ENCODE measurements at places on chromosomes 4 and X. TPM values are rescaled to one million over a fixed set of nuclear protein-coding genes. Genes with fewer than 3 reads are reported as not detected.

DNA sequence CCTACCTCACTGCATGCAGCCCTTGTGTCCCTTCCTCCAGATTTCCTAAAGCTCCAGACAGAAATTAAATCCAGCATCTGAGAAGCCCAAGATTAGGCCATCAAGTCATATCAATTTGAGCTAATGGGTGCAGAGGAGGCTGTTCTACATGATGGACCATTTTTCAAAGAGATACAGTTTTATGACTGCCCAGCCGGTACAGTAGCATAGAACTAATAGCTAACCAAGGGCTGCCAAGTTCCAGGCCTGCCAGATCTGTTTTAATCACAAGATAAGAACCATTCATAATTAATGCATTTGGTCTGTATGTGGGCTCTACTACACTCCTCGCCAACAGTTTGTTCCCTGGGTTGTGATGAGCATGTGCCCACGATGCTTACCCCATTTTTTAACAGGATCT lies 73.9 kb upstream of the PLAC1 start:
- DNase-seq = no peak

DNA sequence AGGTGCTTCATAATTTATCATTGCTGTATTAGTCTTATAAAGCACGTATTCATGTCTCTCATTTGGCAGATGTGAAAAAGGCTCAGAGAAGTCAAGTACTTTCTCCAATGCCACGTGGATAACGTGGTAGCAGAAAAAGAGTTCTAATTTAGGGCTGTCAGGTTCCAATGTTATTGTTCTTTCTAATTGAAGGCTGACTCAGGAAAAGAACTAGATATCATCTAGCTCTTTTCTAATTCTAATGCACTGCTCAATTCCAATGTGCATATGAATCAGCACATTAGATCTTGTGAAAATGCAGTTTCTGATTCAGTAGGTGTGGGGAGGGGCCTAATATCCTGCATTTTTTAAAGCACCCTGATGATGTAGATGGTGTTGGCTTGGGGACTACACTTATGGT lies 22.8 kb downstream of the AGA start:
- no peak for DNase-seq

Gene AFAP1
- 21.0 TPM for total RNA-seq

DNA sequence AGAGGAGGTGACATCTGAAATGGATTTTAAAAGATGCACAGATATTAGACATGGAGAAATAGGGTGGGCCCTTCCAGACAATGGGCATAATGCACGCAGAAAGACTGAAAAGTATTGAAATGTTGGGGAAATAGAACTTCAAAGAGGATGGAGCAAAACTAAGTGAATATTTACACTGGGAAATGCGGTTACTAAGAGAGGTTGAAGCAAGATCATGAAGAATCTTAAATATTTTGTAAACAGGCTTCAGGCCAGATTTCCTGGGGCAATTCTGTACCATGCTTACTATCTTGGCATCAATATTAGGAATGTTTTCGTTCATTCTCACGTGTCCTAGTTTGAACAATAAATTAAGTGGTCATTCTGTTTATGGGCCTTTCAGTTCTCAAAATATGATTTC lies 216.3 kb downstream of the ADAMTS3 start:
- DNase-seq = no peak

DNA sequence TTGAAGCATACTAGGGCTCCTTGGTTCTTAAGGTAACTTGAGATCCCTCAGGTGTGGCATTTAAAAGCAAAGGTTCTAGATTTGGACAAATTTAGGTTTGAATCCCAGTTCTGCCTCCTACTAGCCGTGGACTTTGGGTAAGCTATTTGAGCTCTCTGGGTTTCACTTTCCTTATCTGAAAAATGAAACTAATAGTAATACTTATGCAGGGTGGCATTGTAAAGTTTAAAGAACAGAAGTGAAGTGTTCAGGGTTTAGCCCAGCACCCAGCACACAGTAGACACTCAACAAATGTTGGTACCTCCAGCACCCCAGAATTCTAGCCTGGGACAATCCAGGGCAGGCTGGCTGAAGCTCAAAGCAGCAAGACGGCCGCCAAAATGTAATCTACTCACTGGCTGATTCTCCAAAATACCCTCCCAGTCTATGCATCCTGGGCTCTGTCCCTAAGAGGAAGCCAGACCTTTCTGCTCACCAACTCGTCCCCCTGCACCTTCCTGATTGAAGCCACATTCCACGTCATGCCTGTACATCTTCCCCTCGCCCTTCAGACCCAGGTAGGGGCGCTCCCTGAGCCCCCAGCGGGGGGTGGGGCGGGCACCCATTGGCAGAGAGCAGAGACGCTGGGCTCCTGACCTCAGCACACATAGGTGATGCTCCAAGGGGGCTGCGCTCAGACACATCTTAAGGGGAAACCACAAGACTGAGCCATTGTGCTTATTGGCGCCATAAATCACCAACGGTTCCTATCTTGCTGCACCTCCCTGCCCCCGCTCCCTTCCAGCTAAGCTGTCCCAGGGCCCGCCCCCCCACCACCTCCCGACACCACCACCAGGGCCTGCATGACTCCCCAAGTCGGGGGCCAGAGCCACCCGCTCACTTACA lies 160.6 kb downstream of the BCOR start:
- DNase-seq = no peak

- DNase-seq = no peak
Measured at GRCh38 chr4:59314637-59315036, 1885.5 kb upstream of the ADGRL3 start.

DNA sequence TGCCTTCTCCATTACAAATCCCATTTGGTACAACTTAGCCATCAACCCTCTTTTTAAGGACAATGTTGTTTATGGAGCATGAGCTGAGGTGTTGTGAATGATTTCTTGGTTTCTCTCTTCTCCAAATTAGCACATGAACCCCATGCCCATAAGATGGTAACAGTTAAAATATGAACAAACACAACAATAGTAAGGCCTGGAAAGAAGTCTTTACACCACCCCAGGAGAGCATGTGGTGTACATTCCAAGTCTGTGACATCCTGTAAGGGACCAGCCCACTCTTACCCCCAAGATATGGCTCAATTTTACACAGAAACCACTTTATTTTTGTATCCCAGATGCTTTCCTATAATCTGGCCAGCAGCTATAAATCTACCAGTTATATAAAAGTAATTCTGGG lies 226.1 kb downstream of the COX18 start:
- DNase-seq = no peak

Gene TBX22
- not detected for total RNA-seq

DNA sequence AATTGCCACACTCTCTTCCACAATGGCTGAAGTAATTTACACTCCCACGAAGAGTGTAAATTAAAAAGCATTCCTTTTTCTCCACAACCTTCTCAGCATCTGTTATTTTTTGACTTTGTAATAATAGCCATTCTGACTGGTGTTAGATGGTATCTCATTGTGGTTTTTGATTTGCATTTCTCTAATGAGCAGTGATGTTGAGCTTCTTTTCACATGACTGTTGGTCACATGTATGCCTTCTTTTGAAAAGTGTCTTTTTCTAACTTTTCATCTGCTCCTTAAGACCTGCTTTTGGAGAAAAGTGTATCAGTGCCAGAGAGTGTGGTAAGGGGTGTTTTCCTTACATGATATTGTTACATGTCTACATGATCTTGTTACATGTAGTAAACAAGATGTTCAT lies 25.7 kb downstream of the GUCY1A1 start:
- DNase-seq = no peak

GRCh38 chrX:118579417-118579816 lies 83.8 kb downstream of the DOCK11 start:
- no peak for DNase-seq

GRCh38 chr4:45453258-45453853 lies 670.5 kb downstream of the GABRG1 start:
- DNase-seq = no peak

DNA sequence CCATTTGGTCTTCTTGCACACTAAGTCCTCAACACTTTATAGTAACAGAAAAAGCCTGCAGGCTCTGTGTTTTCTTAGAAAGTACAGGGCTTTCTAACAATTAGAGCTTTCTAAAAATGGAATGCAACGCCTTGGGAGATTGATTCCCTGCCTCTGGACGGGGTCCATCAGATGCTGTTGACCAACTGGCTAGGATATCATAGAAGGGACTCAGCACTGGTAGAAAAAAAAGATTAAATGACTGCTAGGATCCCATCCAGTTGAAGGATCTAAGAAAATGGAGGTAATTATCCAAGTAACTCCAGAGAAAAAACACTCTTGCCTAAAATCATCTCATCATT lies 39.5 kb downstream of the USP46 start:
- no peak for DNase-seq

Gene UNC5C
- 5.1 TPM for total RNA-seq

Gene LRRC66
- total RNA-seq = 0.21 TPM

DNA sequence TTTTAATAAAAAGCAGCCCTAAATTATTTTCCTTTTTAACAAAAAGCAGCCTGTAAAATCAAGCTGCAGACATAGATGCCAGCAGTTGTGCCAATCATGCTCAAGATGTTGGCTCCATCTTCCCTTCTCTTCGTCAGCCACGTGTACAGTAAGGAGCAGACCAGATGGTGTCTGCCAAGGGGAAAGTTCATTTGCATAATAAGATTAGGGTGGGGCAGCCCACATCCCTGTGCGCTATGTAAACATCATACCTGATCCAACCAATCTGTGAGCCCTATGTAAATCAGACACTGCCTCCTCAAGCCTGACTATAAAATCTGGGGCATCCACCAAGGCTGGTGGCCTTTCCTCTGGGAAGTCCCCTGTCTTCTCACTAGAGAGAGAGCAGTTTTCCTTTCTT lies 23.1 kb upstream of the C1GALT1C1 start:
- DNase-seq = no peak

Gene GDI1
- total RNA-seq = 111 TPM

DNA sequence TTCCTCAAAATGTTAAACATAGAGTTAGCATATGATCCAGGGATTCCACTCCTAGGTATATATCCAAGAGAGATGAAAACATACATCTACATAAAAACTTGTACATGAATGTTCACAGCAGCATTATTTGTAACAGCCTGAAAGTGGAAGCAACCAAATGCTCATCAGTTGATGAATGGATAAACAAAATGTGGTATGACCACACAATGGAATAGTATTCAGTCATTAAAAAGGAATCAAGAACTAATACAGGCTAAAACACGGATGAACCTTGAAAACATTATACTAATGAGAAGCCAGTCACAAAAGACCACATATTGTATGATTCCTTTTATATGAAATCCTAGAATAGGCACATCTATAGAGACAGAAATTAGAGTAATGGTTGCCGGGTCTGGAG lies 42.7 kb upstream of the IQSEC2 start:
- DNase-seq = no peak

Gene IQCM
- total RNA-seq = not detected

Gene NALF2
- 0.12 TPM for total RNA-seq

Gene SMIM31
- total RNA-seq = 0.83 TPM

Gene MAOA
- total RNA-seq = 159 TPM

Gene FMR1NB
- total RNA-seq = not detected

DNA sequence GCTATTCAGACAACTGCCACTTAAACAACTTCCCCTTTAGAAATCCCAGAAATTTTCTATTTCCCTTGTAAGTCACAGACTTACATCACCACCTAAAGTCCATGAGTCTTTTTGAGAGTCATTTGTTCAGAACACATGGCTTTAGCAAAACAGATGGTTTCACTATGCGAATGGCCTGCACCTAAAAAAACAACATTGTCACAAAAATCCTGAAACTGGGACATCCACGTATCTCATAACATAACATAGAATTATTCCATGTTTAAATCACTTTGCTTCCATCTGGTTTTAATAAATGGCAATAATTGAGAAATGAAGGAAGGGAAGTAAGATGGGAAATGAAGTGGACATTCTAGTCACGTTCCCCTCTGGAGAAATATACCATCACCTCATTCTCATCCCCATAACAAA lies 155.3 kb upstream of the EDNRA start:
- no peak for DNase-seq

Gene EDA2R
- 2.4 TPM for total RNA-seq

DNA sequence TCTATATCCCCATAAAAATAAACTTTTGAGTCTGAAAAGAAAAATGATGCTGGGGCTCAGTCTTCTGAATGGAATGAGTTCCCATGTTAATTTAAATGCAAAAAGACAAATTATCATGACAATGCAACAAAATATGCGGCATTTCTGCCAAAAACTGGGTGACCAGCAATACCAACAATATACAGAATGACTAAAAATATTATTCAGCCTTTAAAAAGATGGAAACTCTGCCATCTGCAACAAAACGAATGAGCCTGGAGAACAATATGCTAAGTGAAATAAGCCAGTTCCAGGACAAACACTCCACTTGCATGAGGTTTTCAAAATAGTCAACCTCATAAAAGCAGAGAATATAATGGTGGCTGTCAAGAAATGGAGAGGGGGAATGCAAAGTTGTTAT lies 558.5 kb downstream of the IL15 start:
- DNase-seq = no peak

DNA sequence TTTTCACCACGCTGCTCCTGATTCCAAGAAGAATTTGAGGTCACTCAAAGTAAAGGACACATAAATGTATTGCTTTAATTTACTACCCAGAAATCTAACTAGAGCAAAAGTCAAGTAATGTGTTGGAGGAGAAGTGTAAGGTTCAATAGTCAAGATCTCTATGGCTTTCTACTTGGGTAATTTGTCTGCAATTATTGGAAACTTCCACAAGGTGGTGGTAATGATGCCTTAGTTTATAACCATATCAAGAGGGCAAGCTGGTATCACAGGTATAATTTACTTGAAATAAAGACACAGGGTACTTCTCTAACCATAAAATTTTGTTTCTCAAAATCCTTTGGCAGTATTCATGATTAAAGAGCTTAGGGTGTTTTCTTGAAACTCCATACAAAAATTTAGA lies 10.2 kb upstream of the GRIA3 start:
- DNase-seq = no peak

- no peak for DNase-seq
Measured at GRCh38 chrX:1902901-1903235, 288.0 kb downstream of the ASMT start.

DNA sequence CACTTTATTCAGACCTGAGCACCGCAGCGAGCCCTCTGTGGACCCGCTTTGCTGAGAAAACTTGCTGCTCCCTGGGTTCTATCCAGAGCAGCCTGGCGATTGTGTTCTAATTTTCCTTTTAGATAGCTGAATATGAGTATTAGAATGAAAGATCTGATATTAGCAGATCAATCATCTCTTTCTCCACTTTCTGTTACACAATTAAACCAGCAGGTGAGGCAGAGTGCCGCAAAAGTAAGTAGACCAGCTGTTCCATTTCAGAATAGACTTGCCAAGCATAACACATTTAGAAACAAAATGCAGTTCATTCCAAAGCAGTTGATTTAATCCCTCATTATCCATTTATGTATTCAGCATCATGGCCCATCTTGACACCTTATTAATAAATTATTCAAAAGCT lies 58.6 kb downstream of the PALLD start:
- DNase-seq = no peak

Gene ZNF141
- total RNA-seq = 23.9 TPM

- DNase-seq = no peak
Measured at GRCh38 chr4:35734381-35735098, 509.8 kb downstream of the ARAP2 start.

GRCh38 chrX:46628460-46629371 lies 55.2 kb downstream of the CHST7 start:
- DNase-seq = peak; percentile 51

GRCh38 chr4:87884976-87885549 lies 52.3 kb downstream of the MEPE start:
- DNase-seq = no peak
